ENCODE measurements at places on chromosomes 12 and 14.

DNA sequence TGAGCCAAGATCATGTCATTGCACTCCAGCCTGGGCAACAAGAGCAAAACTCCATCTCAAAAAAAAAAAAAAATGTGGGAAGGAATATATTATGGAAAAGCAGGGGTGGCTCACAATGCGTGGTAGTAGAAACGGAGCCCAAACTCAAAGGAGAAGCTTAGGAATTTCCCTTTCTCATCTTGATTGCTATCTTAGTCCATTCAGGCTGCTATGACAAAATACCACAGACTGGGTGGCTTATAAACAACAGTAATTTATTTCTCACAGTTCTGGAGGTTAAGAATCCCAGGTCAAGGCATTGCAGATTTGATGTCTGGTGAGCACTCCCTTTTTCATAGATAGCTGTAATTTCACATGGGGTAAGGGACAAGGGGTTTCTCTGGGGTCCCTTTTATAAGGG lies 153.8 kb upstream of the KRR1 start:
- DNase-seq, result no peak

DNA sequence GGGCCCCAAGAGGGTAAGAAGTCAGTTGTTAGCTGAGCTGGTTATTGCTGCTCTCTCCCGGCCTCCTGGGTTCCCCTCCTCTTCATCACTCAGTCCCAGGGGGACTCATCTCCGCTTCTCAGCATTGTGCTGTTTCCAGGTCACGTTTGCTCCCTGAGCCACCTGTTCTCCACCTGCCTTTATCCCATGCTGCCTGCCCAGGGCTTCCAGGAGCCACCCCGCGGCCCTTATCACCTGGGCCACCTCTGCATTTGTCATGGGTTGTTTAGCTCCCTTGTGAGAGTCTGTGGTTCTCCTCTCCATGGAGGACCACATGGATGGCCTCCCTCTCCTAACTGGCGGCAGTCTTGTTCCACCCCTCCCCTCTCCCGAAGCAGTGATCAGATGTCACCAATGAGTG lies 36.0 kb downstream of the SYNDIG1L start:
- no peak for DNase-seq

DNA sequence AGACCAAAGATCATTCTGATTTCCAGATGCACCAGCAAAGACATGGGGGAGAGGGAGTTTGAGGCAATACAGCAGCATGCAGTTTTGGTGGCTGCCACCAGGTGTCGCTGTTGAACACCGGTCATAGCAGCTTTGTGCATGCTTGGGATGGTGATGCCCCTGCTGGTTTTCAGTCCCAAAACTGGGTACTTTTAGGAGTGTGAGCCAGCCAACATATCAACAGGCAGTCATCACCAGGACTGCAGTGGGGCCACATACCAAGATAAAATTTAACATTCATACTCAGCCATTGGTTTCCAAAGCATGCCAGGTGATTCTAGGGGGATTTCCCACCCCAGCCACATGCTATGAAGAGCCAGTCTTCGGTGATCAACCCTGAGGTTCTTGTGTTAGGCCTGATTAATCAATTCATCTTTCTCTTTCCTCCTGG lies 64.2 kb downstream of the PHETA1 start:
- DNase-seq, result no peak

- no peak for DNase-seq
These were observed 4.8 kb downstream of the CCDC177 start for GRCh38 chr14:69569859-69570258.

- DNase-seq, result no peak
These were observed 129.7 kb upstream of the CCND2 start for GRCh38 chr12:4143896-4144295.

GRCh38 chr12:91577586-91578539 lies 395.2 kb upstream of the DCN start:
- no peak for DNase-seq

- DNase-seq, result no peak
These were observed 388.5 kb downstream of the AACS start for GRCh38 chr12:125453751-125454150.
